ENCODE measurements at places on chromosomes 3 and 15.

DNA sequence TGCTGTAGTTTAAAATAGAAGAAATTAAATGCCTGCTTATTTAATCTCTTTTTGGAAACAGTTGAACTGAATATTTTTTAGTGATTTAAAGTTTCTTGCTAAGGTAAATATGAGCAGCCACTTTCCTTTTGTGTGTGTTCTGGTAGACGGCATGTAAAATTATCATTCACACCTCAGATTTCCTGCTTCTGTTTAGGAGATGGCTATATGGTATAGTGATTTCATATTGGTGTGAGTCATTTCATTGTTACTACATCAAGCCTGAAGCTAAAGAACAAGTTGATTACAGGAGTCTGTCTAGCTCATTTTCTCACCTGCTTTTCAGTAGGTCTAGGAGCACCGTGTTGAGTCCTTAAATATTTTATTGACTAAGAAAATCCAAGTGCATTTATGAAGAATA lies 2.2 kb downstream of the LRCH3 start:
- no peak for DNase-seq

GRCh38 chr15:52681441-52681840 lies 2.3 kb upstream of the ATOSA start:
- no peak for DNase-seq

DNA sequence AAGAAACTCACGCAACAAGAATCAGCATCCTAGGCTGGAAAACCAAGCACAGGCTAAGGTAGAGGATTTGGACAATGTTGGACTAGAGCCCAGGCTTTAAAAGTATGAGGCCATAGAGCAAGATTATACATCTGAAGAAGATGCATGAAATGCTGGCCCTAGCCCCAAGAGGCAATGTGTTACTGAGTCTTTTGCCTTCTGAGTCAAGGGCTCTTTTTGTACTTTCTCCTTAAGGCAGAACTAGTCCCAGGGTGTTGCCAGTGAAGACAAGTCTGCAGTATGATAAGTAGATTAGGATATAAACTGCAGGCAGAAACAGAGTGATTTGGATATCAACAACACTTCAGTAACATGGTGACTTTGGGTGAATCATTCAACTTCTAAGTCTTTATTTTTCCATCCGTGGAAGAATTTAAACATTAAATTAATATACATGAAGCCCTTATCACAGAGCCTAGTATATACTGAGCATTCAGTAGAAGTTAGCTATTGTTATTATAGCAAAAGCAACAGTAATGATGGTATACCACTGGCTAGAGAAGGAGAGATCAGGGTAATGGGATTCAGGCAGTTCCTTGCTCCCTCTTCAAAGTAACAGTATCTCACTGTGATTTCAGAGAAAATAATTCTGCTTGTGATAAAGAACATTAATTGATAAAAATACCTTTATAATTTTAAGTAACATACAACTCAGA lies 99.9 kb upstream of the MLF1 start:
- DNase-seq = no peak

DNA sequence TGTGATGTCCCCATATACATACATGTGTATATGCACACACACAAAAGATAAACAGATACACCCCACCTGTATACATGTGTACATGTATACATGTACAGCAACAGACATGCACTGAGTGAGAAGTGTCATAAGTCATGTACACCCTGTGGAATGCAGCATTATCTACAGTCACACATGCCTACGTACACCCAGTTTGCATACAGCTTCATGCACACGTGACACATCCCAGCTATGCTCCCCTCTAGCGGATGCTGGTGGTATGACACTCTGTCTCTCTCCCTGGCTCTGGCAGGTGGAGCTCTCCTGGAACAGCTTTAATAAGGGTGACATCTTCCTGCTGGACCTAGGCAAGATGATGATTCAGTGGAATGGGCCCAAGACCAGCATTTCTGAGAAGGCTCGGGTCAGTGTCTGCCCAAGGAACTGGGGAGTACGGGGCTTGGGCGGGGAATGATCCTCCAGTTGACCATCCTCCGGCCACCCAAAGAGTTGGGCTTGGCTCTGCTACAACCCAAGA lies 6.3 kb downstream of the VILL start:
- DNase-seq = peak; percentile 60

GRCh38 chr3:28326458-28326926 lies 22.0 kb upstream of the ZCWPW2 start:
- DNase-seq = no peak

DNA sequence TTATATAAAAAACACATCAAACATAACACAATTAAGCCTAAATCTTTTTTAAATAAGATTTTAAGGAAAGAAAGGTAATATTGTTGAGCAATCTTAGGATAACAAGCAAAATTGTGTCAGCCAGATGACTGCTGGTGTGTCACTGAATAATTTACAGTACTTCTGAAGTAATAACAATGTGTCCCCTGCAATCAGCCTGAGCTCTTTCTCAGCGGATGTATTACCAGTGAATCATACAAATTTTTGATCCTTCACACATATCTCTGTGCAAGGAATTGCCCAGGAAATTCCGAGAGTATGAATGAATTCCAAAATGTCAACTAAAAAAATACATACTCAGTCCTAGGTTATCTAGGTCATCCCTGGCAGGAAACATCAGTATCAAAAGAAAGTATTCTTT lies 76.6 kb upstream of the PTX3 start:
- DNase-seq = no peak

DNA sequence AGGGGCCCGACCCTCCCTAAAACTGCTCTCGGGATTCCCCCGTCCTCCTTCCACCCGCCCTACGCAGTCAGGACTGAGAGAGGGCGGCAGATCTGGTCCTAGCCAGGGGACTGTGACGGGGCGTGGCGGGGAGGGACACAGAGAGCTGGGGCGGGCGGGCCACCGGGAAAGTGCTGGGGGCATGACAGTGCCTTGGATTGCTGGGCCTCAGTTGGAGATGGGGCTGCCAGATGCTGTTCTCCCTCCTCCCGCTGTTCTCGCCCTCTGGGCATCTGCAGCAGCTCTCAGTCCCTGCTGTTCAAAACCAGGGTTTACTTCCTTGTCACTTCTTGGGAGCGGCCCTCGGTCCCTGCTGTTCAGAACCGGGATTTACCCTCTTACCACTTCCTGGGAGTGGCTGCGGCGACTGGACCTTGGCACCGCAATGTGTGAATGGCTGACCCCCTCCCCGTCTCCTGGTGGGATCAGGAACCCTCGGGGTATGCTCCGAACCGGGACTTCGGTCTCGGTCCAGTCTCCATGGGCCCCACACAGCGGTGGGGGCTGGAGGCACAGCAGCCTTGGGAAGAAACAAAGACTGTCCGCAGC lies 1.8 kb upstream of the RPP25 start:
- no peak for DNase-seq

GRCh38 chr3:175057401-175057800 lies 198.3 kb downstream of the NAALADL2 start:
- no peak for DNase-seq

DNA sequence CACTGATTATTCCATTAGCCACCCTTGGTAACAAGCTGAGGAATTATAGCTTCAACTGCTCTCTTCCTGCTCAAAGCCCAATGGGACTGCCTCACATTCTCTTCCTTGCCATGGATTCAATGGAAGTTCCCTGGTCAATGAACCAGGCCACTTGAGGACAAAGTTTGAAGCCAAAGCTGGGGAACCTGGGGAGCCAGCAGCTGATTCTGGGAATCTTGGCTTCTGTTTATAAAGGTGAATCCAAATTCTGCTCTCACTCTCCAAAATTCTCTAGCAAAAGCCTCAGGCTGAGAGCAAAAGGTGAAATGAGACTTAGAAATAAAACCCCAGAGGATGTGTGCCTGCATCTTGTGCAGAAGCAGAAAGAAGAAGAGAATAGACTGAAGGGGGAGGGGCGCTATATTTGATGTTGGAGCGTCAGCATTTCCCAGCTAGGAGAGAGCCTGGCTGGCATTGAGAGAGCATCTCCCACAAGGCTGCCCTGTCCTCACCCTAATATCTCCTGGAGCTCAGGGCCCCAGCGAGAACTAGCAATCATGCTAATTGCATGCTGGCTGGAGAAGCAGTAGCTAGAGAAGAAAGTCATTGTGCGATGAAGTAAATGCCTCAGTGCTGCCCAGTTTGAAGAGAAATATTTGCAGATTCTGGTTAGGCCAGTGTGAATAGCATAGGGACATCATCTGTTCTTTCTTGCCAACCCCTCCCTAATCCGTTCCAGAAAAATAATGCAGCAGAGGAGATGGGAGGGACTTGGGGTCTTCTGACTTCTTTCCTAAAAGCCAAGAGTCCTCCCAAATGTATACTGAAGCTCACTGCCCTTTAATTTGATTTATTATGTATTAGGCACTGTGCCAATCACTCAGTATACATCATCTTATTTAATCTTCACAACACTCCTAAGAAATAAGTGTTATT lies 34.9 kb upstream of the GAP43 start:
- no peak for DNase-seq

GRCh38 chr3:140166861-140167599 lies 232.0 kb downstream of the CLSTN2 start:
- no peak for DNase-seq

GRCh38 chr3:119181765-119182164 lies 8.4 kb downstream of the UPK1B start:
- DNase-seq = no peak

DNA sequence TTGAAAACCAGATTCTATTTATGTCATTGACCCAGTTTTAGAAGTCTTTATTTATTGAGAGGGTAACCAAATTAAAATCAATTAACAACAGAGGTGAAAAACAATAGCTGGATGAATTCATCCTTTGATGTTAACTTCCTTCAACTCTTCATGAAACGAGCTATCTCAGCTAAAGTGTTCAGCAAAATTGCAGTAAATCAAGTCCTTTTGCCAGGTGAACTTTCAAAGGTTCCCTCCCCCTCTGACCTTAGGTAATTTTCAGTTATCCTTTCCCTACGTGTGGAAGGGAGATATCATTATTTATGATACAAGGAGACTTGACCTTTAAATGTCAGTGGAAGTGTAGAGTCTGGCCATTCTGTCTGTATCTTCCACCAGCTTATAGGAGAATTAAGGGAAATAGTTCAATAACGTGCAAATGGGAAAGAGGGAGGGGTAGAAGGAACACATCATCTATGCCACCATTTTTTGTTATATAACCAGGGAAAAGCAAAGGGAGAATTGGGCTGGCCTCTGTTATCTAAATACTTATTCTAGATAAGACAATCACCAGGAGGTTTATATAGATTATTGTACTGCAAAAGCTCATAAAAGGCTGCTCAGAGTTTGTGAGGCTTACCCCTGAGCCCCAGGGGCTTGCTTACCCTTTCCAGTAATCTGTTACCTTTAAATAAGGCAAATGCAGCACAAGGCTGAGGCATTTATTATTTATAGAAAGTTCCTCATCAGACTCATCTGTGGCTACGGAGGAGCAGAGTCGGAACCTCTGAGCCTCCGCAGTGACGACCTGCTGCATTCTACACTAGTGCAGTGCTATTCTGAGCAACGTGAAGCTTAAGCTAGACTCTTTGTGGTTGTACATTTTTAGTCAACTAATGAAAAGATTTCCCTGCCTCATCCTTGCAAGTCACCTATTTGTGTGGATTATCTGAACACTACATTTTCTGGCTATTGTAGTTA lies 97.7 kb upstream of the ZBED2 start:
- DNase-seq = no peak

DNA sequence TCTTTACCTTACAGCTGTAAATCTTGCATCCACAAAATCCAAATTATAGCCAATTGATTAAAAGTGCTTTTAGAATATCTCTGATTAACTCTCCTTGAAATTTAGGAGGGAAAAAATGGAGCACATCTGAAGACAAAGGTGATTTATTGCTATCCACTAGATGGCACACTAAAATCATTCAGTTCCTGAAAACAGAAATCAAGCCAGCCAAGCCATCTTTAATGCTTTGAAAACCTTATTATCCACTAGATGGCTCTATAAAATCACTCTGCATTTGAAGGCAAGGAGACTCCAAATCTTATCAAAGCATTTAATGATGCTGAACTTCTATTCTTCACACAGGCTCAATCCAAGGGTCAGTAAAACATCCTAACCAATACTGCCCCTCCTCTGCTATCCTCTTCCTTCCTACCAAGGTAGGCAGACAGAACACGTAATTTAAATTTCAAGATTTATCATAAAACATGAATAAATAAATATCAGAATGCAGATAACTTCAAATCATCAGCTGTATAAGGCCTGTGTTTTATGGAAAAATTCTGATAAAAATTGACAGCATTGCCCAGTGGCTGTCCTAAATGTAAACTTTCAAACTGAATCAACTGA lies 48.4 kb downstream of the GOLIM4 start:
- no peak for DNase-seq

DNA sequence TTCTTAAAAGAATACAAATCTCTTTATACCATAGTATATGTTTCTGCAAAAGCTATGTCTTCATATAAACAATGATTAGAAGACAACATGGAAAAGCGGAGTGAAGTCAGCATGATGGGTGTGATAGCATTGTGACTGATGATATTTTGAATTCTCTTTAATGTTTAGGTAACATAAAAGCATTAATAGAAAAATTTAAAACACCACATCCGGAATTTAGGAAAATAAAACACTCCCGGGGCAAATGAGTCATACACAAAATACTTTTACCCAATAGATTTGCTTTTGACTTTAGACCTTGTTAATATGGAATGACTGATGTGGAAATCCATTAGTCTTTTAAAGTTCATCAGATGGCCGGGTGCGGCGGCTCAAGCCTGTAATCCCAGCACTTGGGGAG lies 134.7 kb downstream of the P3H2 start:
- DNase-seq = no peak

DNA sequence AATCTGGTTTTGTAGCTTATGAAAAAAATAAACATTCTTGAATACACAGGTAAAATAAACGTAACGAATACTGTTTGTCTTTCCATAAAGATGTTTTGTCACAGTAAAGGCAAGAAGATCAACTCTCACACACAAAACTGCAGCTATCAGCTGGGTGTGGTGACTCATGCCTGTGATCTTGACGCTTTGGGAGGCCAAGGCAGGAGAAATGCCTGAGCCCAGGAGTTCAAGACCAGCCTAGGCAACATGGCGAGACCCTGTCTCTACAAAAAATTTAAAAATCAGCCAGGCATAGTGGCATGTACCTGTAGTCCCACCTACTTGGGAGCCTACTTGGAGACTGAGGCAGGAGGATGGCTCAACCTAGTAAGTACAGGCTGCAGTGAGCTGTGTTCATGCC lies 39.6 kb downstream of the CBLB start:
- DNase-seq = no peak

DNA sequence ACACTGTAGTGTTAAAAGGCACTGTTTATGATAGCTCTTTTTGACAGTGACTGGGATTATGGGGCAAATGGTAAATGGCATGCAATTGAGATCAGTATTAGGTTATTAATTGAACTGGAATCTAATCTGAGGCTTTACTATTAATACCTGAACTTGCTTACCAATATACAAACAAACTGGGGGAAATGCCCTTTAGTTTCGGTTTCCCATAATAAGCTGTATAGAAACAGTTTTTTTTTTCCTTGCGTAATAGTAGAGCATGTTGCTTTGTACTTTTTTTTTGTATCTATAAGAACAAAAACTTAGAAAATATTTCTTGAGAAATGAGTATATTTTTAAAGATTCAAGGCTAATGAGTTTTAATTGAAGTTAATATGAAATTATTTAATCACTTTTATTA lies 95.0 kb downstream of the FNDC3B start:
- DNase-seq = no peak
